ENCODE measurements at places on chromosomes 13 and 19.

DNA sequence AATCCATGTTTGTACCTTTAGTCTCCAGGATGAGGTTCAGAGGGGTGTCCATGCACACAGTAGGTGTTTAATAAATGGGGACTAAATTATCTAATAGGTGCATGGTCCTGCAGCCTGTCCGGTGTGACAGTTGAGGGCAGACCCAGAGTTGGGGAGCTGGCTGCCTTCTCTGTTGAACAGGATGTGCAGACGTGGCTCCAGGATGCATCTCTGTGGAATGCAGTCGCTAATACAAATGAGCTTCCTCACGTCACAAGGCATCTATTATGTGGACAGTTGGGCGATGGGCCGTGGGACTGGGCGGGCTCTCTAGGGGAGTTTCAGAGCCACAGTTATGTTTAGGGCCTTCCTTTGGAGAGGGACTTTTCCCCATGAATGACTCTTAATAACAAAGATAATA, 71.0 kb downstream of the SIPA1L3 start:
- no peak for DNase-seq

GRCh38 chr13:80655778-80656511, 315.0 kb upstream of the SPRY2 start:
- DNase-seq, result no peak

- no peak for DNase-seq
Observed at GRCh38 chr19:48658483-48658882, 12.5 kb upstream of the CA11 start.

- DNase-seq, result no peak
Observed at GRCh38 chr19:51207747-51208146, 17.1 kb upstream of the CD33 start.

GRCh38 chr13:110262508-110263291, 44.3 kb downstream of the COL4A1 start:
- no peak for DNase-seq

DNA sequence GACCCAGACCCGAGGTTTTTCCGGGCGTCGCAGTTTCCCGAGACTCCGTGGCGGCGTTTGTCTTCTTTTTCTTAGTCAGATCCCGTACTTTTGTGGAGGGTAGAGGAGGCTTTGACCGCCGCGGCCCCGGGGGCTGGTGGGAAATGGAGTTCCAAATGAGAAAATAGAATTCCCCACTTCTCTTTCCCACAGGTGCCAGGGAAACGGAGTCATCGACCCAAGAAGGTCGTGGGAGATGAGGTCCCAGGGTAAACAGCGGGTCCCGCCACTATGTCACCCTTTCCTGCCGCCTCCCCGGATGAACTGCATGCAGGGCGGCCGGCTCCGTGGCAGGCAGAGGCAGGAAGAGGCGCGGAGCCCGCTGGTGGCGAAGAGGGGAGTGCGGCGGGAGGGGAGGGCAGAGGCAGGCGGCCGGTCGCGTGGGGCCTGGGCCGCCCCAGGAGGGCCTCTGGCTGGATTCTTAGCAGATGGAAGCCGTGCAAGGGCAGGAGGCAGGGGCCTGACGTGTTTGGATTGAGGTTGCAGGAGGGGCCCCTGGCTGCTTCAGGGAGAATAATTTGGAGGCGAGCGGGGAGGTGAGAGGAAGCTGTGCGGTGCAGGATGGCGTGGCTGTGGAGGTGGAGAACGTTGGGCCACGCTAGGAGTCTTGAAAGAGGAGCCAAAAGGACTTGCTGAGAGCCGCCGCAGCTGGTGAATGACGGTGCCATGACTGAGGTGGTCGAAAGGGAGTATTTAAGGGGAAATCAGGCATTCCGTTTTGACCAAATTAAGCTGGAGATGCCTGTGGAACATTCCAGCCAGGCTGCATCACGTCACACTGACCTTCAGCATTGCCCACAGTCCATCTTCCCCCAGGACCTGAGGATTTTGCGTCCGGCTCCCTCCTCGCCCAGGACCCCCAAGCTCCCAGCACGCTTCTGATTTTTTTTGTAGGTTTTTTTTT, 11.7 kb downstream of the CYTH2 start:
- no peak for DNase-seq

GRCh38 chr13:26784704-26785639, 24.4 kb upstream of the GPR12 start:
- DNase-seq, result no peak

DNA sequence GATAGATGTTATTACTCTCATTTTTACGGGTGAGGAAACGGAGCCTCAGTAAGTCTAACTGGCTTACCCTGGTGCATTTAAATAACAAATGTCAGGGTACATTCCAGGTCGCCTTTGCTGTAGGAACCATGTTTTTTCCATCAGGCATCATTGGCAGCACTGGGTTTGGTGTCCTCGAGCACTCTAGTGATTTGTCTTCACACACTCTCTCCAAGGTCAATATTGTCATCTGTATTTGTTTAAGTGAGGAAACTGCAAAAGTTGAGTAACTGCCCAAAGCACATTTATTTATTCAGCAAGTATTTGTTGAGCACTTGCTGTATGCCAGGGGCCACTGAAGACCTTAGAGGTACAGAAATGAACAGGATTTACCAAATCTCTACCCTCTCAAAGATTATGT, 78.6 kb downstream of the DCT start:
- no peak for DNase-seq

- DNase-seq, result no peak
Observed at GRCh38 chr19:16034180-16034579, 42.1 kb upstream of the TPM4 start.

GRCh38 chr13:37492075-37492474, 106.5 kb downstream of the POSTN start:
- DNase-seq, result no peak

DNA sequence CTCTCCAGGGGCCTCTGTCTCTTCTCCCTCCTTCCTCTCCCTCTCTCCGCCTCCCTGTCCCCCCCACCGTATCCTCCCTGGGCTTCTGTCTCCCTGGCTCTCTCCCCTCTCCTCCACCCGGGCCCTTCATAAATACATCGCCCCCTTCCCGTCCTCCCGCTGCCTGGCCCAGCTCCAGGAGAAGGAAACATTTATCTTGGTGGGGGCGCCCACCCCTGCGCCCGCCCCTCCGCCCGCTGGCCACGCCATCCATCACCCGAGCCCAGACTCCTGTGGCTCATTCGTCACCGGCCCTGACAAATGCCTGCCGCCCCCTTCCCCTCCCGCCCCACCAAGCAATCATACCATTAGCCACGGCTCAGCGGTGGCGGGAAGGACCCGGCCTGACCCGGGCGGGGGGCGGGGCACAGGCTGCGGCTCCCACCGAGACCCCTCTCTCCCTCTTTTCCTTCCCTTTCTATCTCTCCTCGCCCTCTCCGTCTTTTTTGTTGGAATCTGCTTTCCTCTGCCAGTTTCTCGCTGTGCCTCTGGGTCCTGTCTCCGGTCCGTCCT, 2.6 kb upstream of the MEIS3 start:
- no peak for DNase-seq

DNA sequence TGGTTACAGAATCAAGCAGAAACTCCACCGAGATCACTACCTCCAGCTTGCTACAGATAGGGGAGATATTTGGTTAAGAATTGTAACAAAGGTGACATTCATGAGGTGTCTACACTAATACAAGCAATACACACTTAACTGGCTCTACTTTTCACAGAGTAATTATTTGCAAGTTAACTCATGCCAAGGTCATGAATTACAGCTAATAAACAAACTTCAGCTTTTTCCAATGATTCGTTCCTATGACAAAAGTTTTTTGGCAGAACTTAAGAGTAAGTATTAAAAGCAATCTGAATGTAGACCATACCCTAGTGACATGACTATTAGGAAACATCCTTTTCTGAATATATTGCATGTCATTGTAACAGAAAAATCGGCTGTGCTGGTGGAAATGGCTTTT, 72.1 kb downstream of the LHFPL6 start:
- DNase-seq, result no peak

DNA sequence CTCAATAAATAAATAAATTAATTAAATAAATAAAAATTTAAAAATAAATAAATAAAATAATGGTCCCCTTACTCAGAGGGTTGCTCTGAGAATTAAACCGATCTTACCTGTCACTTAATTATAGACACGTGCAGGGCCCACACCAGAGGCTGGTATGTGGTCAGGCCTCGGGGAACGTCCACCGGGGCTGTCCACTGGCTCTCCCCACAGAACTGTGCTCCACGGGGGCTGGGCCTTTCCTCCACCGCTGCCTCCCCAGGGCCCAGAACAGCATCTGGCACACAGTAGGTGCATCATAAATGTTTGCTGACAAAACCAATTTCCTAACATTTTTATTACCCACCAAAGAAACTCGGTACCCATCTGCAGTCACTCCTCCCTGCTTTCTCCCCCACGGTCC, 69.2 kb downstream of the CEBPG start:
- DNase-seq, result no peak

DNA sequence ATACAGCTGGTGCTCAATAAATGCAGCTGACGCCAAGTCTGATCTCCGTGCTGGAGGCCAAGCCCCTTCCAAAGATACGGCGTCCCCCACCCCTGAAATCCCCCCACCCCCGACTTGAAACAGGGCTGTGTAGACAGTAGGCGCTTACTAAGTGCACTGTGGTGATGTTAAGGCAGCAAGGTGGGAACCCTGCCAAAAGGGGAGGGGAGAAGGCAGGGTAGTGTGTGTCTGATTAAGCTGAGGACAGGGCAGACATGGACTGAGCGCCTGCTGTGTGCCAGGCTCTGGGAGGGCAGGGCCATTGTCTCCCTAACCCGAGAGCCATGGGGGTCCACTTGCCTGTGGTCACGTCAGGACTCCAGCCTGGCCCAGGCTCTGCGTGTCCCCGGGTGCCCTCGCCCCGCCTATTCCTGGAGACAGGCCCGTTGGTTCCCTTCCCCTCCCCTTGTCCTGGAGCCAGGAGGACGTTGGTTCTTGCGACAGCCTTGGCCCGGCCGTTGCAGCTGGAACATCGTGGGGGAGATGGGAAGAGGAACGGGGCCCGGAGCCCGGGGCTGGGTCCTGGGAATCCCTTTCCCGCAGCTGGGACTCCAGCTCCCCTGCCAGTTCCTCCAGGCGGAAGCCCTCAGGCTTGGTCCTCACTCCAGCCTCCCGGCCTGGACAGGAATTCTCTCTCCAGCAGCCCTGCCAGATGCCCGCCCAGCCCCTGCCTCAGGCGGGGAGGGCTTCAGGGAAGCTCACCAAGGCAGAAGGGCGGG, 1.7 kb upstream of the ELANE start:
- DNase-seq, result no peak

GRCh38 chr13:36038785-36039555, 92.2 kb downstream of the DCLK1 start:
- DNase-seq, result no peak

DNA sequence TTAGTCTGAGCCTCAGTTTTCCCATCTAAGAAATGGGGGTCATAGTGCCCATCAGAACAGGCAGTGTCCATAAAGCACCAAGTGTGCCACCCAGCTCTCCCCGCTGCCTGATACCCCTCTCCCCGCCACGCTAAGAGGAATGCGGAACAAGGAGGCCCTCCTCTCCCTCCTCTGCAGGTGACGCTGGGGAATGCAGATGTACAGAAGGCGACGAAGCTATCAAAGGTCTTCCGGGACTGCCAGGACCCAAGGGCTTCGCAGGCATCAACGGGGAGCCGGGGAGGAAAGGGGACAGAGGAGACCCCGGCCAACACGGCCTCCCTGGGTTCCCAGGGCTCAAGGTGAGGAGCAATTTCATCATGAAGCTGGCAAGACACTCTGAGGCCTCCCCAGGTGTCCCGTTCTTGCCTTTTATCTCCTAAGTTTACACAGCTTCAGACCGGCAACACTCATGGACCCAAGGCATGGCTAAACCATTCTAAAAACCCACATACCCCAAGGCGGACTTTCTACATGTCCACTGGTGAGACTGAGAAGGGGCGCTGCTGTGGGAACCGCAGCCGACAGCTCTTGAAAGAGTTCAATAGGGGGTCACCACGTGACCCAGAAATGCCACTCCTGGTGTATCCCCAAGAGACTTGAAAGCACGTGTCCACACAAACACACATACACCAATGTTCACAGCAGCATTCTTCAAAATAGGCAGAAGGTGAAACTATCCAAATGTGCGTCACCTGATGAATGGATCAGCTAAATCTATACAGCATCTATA, 102.7 kb downstream of the RAB20 start:
- DNase-seq, result no peak

GRCh38 chr13:46598820-46599180, 45.8 kb downstream of the LRCH1 start:
- no peak for DNase-seq

GRCh38 chr19:10752913-10753704, 35.2 kb downstream of the DNM2 start:
- no peak for DNase-seq

GRCh38 chr13:28325022-28325421, 169.9 kb downstream of the FLT1 start:
- DNase-seq, result no peak

- no peak for DNase-seq
Observed at GRCh38 chr13:21894091-21894490, 223.2 kb downstream of the FGF9 start.

GRCh38 chr13:31037874-31038500, 105.5 kb downstream of the TEX26 start:
- no peak for DNase-seq

DNA sequence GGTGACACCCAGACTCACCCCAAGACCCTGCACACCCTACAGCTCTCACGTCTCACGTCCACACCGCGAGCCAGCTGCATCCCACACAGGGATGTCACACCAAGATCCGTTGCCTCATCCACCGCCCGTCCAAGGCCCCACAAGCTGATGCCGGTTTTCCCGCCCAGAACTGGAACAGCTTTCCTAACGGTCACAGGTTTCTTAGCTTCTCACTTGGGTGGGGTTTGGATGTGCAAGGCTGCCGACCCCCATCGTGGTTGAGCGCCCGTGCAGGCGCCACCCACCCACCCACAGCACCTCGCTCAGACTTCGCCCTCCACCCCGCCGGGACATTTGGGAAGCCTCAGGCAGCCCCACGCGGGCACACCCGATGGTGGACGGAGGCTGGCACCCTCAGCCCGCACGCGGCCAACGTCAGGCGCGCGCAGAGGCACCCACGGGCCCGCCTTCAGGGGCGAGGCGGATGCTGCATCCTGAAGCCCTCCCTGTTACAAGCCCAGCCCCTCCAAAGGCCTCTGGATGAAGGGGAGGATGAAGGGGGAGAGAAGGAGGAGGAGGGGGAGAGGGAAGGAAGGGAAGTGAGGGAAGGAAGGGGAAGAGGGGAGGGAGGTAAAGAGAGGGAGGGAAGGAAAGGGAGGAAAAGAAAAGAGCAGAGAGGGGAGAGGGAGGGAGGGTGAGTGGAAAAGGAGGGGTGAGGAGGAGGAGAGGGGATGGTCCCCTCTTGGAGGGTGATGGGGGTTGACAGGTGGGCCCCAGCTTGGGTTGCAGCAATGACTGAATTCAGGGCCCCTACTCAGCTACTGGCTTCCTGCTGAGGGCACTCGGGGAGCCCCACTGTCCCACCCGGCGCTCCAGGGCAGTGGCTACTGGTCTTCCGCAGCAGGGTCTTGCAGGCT, 12.8 kb downstream of the ONECUT3 start:
- no peak for DNase-seq

DNA sequence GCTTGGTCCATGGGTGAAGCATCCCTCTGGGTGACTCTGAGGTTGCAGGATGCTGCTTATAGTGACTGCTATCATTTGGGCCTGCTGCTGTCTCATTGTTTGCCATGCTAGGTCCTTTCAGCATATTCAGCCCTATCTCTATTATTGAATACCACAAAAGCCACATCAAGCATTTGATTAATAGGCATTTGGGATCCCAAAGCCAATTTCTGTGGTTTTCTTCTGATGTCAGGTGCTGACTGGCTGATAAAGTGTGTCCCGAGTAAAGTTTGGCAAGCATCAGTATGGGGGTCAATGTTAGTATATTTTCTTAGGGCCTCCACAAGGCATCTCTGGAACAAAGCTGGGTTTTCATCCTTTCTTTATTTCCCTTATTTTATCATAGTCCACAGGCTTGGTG, 204.6 kb downstream of the NBEA start:
- DNase-seq, result no peak

GRCh38 chr13:40667622-40667978, 1.2 kb upstream of the FOXO1 start:
- DNase-seq, result no peak

Data from activated CD8-positive, alpha-beta memory T cell treated with anti-CD3 and anti-CD28 coated beads for 4 hours (primary cell).